ENCODE measurements at places on chromosomes 1 and 21.
A peak's percentile ranks its signal among the peaks of the same experiment; 100 is the strongest.

GRCh38 chr21:35204850-35205541 is 155.9 kb upstream of the RUNX1 start:
- peak; percentile 76 for DNase-seq

DNA sequence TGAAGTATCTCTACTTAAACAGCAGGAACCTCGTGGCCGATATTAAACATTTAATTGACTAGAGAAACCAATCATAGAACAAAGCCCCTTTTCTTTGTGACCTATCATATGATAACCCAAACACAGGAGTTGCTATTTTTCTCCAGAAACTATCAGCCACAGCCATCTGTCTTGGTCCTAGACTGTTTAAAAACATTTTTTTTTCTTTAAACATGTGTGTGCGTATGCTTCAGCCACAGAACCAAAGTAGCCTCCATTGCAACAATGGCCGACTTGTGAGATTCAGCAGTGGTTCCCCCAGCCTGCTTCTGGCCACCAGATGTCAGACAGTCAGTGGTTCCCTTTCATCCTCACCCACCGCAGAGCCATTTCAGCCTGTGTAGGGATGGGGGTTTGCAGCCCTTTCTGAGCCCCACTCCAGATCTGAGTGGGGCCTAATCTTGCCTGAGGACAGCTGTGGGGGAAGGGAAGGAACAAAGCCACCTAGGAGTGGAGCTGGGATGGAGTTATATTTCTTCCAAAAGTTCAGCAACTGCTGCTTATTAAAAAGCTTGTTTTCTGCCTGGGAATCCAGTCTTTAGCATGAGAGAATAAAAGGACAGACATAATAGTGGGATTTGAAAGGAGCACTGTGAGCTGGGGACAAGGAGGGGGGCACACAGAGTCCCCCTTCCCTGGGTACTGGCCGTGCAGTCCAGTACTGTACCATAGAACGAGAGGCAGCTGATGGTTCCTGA is 11.7 kb upstream of the IGSF3 start:
- DNase-seq, result no peak

- no peak for DNase-seq
These were observed 47.8 kb downstream of the DAB1 start for GRCh38 chr1:57376041-57376440.

DNA sequence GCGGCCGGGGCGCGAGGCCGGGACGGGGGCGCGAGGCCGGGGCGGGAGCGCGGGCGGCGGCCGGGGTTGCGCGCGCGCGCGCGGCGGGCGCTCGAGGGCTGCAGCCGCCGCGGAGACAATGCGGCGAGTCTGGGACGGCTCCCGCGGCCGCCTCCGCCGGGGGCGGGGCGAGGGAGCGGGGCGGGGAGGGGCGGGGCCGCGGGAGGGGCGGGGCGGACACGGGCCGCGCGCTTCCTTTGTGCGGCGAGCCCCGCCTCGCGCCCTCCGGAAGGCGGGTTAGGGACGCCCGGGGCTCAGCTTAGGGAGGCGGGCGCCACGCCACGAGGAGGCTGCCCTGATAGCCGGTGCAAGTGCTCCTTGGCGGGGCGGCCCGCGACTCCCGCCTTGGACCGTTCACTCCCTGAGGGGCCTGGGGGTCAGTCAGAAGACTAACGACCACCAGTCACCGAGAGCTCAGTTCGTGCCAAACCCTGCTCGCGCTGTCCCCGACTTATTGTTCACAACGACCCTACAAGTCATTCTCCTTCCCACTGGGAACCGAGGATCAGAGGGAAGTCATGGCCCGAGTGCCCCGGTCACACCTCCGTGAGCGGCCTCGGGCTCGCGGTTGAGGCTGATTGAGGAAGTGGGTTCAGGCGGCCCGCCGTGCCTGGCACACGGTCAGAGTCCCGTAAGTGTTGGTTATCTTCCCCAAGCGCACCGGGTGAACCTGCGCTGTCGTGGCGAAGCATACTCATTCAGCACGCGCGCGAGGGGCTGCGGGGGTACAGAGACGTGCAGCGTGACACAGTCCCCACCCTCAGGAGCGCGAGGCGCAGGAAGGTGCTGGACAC is 29.1 kb upstream of the A3GALT2 start:
- DNase-seq, result peak; percentile 89

GRCh38 chr1:63935143-63935542 is 161.3 kb downstream of the ROR1 start:
- DNase-seq, result peak; percentile 13

DNA sequence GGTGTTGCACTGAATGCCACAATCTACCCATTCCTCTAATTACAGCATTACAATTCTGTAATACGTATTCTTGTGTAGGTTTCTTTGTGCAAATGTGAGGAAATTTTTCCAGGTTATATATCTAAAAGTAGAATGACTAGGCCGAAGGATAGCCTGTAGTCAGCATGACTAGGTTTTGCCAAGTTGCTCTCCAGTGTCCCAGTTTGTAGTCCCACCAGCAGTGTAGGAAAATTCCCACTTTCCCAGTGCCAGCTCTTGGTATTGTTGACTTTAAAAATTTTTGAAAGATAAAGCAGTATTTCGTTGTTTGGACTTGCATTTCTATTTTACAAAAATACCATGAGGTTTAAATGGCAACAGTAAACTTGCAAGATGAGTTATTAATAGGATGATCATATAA is 3.0 kb downstream of the PARK7 start:
- no peak for DNase-seq

- no peak for DNase-seq
These were observed 6.0 kb upstream of the SRM start for GRCh38 chr1:11065796-11066195.

- DNase-seq, result no peak
These were observed 42.4 kb upstream of the HP1BP3 start for GRCh38 chr1:20829531-20829930.

All from ELR (cell line).